ENCODE measurements at places on chromosomes 3 and 15. TPM values are rescaled to one million over a fixed set of nuclear protein-coding genes. Genes with fewer than 3 reads are reported as not detected.

DNA sequence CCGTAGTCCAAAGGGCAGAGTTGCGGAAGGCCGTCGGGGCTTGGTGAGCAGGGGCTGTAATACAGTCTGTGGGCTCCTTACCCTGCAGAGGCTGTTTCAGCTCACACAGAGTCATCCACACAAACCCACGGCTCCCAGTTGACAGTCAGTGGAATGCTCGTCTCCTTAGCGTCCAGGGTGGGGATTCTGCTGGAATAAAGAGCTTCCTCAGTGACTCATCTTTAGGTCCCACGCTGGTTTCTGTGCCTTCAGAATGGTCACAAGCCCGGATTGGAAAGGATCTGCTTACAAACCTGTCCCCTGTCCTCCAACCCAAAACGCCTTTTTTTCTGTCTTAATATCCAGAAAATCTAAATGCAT, 201.3 kb upstream of the TPM1 start:
- no peak for DNase-seq

GRCh38 chr3:188905547-188905946, 266.2 kb upstream of the TPRG1 start:
- no peak for DNase-seq

Gene ERC2
- total RNA-seq = 1.7 TPM

Gene LDHAL6B
- total RNA-seq = not detected

DNA sequence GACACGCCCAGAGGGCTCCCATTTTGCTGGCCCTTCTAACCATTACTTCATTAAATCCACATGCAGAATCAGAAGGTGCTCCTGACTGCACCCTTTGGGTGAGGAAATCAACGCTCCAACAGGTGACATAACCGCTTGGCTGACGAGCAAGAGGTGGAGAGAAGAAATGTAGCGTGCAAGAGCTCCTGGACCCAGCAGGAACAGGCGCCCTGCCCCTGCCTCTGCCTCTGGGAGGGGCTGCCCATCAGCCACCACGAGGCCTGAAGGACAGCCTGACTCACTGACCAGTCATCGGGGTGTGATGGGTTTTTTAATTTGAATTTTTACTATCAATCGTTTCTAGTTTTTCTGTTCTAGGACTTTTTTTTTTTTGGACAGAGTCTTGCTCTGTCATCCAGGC, 218.2 kb downstream of the ADAMTS17 start:
- no peak for DNase-seq

DNA sequence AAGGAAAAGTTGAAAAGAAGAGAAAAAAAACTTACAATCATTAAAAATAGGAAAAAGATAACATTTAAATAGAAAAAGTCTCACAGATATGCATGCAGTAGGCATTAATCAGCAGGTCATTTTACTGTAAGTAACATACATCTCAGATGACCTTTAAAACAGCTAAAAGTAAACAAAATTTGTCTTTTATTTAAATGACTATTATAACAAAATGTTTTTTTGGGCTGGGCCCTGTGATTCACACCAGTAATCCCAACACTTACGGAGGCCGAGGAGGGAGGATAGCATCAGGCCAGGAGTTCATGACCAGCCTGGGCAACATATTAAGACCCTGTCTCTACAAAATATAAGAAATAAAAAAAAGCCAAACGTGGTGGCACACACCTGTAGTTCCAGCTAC, 14.7 kb downstream of the IQGAP1 start:
- no peak for DNase-seq

- no peak for DNase-seq
Measured at GRCh38 chr3:189632242-189632641, 1.1 kb downstream of the TP63 start.

Gene ALDH1A2
- total RNA-seq = 47.9 TPM

- no peak for DNase-seq
Measured at GRCh38 chr3:176611703-176612102, 585.6 kb downstream of the TBL1XR1 start.

- no peak for DNase-seq
Measured at GRCh38 chr3:64122476-64122875, 99.2 kb upstream of the PSMD6 start.
